ENCODE measurements at places on chromosomes 12 and 14. TPM values are rescaled to one million over a fixed set of nuclear protein-coding genes. Genes with fewer than 3 reads are reported as not detected.

Gene KRT2
- total RNA-seq, result not detected

Gene SHMT2
- 88.8 TPM for total RNA-seq

Gene POU6F1
- total RNA-seq, result 8.2 TPM

Gene DNAH10
- 1.3 TPM for total RNA-seq

Gene FAM222A
- total RNA-seq, result 25.1 TPM
